ENCODE measurements at places on chromosomes 1 and 21.

DNA sequence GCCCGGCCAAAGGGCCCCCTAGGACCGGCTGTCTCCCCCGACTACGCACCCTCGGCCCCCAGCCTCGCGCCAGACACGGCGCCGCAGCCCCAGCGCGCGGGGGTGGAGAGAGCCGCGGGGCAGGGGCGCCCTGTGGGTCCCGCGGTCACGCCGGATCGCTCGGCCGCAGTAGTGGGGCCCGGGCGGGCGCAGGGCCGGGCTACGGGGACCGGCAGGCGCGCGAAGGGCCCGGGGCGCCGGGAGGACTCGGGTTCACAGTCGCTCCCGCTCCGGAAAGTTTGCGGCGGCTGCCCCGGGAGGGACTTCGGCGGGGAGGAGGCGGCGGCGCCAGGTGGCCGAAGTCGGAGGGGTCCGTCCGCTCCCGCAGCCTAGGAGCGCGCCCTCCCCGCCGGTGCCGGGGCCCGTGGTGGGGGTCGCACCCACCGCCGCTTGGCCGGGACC, 7.1 kb upstream of the ZNF669 start:
- DNase-seq, result no peak

- DNase-seq, result no peak
Observed at GRCh38 chr1:248114890-248115289, 19.9 kb downstream of the OR2L13 start.

GRCh38 chr1:161190962-161191521, 7.8 kb downstream of the ADAMTS4 start:
- no peak for DNase-seq

GRCh38 chr1:70504176-70504820, 93.2 kb downstream of the CTH start:
- no peak for DNase-seq
